ENCODE measurements at places on chromosomes 16 and 17.

- no peak for DNase-seq
These were observed 4.6 kb downstream of the FOXJ1 start for GRCh38 chr17:76136276-76137000.

GRCh38 chr17:50865868-50866260, 290 bp downstream of the TOB1 start:
- DNase-seq, result no peak

DNA sequence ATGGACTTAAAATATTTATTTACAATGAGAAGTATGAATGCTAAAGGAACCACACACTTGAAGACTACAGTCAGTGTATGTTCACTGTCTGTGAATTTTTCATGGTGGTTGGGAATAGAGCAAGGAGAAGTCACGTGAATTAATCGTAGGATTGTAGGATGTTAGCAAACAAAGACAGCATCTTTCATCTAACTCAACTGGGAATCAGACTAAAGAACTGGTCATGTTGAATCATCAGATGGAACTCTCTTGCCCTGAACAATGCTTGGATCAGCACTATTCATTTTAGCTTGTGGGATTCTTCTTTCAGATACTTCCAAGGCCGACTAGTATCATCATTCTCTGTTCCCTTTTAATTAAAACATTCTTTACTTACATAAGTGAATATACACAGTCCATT, 18.1 kb downstream of the KCNJ2 start:
- no peak for DNase-seq

GRCh38 chr16:50469121-50469743, 79.0 kb upstream of the NKD1 start:
- no peak for DNase-seq

- no peak for DNase-seq
These were observed 30.4 kb downstream of the CLEC19A start for GRCh38 chr16:19315889-19316433.

DNA sequence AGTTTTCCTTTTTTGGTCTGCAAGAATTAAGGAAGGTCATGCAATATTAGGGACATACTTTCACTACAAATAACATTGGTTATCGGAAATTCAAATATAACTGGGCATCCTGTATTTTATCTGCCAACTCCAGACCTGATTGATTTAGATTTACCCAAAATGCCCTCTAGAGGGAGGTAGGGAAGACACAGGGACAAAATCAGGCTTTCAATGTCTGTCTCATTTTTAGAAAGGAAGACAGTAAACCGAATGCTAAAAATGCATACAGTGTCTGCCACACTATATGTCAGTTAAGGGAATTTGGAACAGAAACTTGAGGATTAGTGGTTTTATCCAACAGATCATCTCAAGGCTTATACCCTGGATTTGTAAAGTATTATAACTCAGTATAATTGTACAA, 161.7 kb upstream of the SOX9 start:
- no peak for DNase-seq

GRCh38 chr16:85083051-85083639, 29.1 kb downstream of the CIBAR2 start:
- DNase-seq, result no peak

- DNase-seq, result no peak
These were observed 98.9 kb downstream of the ZNF423 start for GRCh38 chr16:49756775-49757558.

DNA sequence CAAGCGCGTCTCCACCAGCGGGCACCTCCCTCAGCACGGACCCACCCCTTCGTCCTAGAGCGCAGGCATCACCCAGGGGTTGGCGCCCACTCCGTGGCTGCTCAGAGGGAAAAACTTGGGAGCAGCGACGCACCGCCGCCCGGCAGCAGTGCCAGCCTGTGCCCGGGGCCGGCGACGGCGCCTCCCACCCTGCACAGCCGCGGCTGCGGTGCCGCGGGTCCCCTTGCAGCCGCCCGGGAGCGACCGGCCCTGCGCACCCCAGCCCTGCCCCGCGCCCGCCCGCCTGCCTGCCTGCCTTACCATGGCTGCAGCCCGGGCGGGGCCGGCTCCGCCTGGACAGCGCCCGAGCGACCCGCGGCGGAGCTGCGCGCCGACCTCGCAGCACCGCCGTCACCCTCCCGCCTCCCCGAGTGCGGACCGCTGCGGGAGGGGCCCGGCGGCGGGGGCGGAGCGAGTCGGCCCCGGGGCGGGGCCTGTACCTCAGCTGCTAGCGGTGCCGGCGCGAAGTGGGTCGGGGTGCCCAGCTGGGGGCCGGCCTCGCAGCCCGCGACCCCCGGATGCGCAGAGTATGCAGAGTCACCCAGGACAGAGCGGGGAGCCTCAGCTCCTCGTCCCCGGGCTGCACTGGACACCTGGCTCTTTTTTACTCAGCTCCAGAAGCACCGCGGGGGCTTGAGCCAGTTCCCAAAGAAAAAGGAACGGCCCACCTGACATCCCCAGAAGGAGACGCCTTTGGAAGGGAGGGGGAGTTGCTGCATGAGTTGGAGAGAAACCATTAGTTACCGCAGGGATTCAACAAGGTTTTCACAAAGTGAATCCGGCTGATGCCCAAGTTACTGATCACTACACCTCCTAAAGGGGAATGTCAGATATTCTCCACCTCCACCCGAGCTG, 17.5 kb upstream of the MTMR4 start:
- no peak for DNase-seq

GRCh38 chr17:77570565-77570898, 388.0 kb upstream of the TNRC6C start:
- no peak for DNase-seq

- DNase-seq, result no peak
These were observed 30.4 kb upstream of the ZC3H18 start for GRCh38 chr16:88539652-88540345.
